ENCODE measurements at places on chromosomes 12 and 14.

GRCh38 chr14:99764222-99764706 is 28.9 kb upstream of the EML1 start:
- no peak for DNase-seq

GRCh38 chr14:22819151-22819988 is 4.1 kb upstream of the SLC7A7 start:
- DNase-seq: peak; percentile 72

- DNase-seq: no peak
These were observed 25.2 kb downstream of the ZC3H14 start for GRCh38 chr14:88588081-88588480.

GRCh38 chr12:3299929-3300832 is 190.8 kb upstream of the PRMT8 start:
- peak; percentile 87 for DNase-seq

DNA sequence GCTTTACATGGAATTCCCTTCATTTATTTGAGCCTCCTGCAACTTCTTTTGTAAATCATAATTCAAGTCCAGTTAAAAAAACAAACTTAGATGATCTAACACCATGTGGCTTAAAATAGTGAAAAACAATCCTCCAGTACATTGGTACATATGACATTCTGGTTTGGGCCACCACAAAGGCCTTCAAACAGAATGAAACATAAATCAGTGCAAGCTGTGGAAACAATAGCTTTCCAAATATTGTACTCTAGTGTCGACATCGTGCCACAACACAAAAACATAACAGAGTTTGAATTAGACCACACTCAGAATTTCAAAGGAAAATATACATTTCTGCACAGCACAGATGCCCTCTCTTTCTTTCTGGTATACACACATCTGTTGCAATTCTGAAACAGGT is 751.3 kb downstream of the SLC6A15 start:
- no peak for DNase-seq

DNA sequence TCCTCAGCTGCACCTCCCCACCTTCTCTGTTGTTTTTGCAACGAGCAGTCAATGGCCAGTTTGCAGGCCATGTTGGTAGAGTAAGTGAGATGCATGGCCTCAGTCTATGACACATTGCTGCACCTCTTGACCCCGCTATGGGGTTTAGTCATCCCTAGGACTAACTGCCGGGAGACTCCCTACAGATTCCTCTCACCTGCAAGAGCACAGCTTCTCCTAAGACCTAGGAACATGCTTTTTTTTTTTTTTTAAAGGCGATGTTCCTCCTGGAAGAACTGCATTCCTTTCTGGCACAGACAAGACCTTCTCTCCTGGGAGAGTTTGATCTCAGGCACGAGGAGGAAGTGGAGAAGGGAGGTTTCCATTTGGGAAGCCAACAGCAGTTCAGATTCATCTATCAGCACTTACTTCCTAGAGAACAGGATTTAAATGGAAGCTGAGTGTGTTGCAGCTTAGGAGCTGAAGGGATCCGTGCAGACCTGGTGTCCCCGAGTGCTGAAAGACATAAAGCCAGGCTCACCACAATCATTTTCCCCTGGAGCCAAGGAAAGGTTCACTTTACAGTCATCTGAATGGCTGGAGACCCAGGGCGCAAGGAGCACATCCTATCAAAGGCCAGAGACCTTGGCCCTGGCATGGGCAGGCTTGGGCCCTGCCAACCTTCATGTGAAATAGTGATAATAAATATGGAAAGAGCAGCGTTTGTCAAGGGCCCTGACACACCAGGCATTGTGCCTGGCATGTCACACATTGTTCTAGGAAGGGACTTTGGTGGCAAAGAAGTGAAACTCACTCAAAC is 104.1 kb downstream of the LGMN start:
- no peak for DNase-seq

DNA sequence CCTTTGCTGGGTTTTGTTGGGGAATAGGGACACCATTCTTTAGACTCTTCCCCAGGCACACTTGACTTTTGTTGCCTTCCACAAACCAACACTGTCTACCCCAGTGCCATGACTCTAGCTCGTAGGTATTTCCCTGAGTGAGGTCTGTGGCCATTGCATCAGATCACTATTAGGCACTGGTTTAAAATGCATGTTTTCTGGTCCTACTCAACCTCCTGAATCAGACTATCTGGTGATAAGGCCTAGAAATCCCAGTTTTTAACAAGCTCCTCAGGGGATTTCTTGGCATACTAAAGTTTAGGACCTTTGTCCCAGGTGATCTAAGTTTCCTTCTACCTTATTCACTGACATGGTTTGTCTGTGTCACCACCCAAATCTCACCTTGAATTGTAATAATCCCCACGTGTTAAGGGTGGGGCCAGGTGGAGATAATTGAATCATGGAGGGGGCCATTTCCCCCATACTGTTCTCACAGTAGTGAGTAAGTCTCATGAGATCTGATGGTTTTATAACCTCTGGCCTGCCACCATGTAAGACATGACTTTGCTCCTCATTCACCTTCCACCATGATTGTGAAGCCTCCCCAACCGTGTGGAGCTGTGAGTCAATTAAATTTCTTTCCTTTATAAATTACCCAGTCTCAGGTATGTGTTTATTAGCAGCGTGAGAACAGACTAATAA is 87.8 kb upstream of the PSMC1 start:
- DNase-seq: no peak

DNA sequence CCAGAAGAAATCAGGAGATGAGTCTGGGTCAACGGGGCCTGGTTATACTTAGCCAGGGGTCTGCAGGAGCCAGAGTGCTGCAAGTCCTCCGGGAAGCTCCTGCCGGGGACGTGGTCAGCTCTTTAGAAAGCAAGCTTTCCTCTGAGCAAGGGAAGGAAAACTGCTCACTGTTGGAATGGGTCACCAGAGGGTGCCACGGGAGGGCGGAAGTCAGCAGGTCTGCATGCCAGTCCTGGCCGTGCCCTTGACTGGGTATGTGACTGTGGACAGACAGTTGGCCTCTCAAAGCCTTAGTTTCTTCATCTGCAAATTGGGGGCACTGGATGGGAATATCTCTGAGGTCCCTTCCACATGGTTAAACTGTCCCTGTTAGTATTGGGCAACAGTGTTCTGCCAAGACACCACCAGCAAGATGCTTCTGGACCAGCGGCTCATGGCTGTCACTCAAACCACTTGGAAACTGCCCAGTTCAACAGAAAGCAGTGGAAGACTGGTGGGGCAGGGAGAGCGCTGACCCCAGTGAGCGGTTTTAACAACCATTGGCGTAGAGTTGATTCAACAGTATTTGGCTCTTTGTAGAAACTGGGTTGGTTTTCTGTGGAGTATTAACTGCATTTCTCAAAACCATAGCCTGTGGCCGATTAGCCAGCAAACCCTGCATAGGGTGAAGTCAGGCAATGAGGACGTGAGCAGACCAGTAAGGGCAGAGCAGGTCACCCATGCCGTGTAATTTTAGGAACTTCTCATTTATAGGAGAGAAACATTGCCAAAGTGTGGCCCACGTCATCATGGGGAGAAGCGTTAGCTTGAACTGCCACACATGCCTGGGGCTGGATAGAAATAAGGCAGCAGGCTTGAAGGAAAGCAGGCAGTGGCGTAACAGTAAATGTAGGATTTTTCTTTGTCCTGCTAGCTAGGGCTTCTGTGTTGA is 163.9 kb upstream of the PRMT8 start:
- no peak for DNase-seq

DNA sequence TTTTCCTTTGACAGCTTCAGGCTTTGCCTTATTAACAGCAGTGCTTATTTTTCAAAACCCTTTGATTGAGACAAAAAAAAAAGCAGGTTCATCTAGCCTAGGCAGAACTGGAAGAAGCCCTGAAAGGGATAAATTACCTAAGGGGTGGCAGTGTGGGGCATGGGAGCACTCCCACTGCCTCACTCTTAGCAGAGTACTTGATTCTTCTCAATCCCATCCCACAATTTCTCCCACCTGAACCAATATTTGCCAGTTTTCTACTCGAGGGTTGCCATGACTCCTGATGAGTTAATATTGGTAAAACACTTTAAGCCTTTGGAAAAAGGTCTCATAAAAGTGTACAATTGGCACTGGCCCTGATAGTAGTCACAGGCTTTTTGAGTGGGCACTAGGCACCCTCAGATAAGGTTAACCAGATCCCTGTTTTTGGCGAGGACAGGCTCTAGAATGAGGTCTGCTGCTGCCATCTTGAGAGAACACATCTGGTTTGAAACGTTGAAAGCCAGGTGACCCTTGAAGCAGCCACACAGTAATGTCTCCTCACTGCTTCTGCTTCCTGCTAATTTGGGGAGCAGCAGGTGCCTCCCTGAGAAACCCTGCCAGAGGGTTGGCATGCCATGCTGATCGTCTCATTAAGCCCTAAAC is 320.0 kb downstream of the RAD51B start:
- DNase-seq: no peak

GRCh38 chr14:106493962-106494823 is 967.8 kb downstream of the TMEM121 start:
- no peak for DNase-seq

- DNase-seq: no peak
These were observed 9.0 kb downstream of the MVK start for GRCh38 chr12:109582636-109583035.

DNA sequence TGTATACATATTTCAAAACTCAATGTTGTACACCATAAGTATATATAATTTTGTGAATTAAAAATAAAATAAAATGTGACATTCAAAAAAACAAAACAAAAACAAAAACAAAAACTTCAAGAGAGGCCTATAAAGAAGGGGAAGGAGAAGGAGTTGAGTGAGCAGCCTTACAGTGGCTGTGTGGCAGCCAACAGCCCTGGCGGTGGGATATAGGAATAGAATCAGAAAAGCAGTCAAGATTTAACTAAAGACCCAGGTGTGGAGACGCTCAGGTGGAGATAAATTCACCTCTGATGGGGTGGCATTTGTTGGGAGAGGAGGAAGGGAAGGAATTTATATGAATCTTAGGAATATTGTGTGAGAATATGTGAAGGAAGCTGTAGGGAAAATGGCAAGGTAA is 41.8 kb upstream of the E2F7 start:
- no peak for DNase-seq

DNA sequence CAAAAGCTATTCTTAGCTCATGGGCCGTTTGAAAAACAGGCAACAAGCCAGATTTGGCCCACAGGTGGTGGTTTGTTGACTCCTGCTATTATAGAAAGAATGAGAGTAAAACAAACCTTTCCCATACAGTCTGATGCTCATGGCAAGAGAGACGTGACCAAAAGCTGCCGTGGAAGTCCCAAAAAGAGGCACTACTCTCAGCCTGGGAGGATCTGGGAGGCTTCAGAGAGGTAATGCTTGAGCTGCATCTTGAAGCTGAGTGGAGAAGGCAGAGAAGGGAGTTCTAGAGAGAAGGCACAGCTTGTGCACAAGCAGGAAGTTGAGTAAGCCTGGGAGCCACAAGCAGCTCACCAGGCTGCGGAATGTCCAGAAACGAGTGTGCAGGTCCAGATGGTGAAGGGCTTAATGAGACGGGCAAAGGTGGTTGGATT is 9.6 kb downstream of the PLXNC1 start:
- peak; percentile 80 for DNase-seq

DNA sequence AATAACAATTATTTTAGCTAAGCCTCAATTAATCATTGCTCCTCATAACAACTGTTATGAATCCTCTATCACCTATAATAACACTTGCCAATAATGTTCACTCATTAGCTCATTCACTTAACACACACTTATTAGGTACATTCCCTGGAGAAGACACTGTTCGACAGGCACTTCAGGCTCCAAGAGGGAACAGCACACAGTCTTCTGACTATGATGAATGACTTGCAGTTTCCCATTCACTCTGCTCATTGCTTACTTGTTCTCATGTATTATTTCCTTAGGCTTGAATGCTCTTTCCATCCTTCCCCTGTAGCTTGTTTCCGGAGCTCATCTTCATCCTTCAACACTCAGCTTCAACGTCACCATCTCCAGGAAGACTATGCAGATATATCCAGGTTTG is 437.3 kb downstream of the TMEM132D start:
- no peak for DNase-seq

- DNase-seq: no peak
These were observed 33.9 kb downstream of the SERPINA3 start for GRCh38 chr14:94646066-94646465.

DNA sequence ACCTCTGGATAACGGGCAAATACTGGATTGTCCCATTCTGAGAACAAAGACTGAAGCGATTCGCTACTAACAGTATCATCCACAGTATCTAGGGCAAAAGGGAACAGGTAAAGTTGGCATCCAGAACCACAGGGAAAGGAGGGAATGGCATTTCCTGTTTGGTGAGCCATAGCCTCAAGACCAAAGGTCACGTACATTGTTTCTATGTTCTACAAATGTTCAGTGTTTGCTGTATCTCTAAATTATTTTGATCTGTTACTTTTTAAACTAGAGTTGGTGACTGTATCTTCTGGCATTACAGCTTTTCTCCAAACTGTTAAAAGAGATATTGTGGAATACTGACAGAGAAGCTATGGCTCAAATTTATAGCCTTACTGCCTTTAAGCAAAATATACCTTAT is 9.7 kb downstream of the MLH3 start:
- no peak for DNase-seq

DNA sequence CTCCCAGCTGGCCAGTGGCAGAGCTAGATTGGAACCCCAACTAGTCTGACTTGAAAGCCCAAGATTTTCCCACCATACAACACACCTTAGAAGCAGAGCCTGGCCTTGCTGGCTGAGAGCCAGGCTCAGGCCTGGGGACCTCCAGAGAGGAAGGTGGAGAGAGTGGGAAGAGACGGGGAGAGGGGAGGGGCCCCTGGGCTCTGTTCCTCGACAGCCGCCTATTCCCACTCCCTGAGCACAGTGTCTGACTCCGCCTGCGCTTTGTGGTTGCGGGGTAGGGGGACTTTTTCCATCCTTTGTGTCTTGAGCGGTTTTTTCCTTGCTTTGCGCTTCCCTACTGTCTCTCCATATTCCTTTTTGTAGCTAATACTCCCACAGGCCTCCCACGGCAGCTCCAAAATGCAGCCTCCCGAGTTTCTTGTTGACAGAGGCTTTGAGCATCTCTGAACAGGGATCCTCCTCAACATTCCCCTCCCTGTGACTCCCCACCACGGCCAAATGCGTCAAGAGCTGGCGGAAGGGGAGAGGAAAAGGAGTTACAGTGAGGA is 4.0 kb upstream of the KCNH3 start:
- no peak for DNase-seq

DNA sequence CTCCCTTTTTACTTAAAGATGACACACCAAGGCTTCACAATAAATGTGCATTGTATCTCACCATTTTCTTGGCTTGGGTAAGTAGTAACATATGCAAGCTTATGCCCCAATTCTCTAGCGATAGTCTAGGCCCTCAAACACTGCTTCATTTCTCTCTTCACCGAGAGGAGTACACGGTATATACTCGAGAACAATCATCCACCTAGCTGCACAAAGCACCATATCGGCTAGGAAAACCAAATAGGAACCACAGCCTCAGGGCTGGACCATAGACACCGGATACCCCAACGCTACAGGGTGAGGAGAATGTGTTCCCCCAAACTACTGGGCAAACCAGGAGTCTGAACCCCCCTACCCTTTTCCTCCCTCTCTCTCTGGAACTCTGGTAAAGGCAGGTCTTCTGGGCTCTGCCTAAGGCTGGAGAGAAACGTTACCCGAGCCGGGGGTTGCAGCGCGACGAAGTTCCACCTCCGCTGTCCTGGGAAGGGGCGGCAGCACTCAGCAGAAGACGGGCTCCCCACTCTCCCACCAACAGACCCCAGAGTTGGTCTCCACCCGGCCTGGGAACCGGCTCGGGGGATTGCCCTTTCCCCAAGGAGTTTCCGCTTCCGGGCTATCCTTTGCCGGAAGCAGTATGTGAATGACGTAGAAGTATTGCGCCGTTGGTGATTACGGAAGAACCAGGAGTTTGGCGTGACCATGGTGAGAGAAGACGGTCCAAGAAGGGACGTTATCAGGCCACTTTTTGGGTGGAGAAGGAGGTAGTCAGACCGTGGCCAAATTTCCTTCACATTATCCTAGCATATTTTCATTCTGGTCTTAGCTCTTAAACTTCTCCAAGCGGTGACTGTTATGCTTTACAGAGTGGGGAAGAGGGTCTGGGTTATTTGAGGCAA is at the start of the genes AREL1 and FCF1:
Gene AREL1, minus strand, starts transcription at position 582 of the 896 bp plus-strand sequence. CDS start 27,465 bp downstream, outside the sequence.
Gene FCF1, plus strand, starts transcription at position 646 of the 896 bp plus-strand sequence. Its CDS starts 54 bp downstream, at position 700.
- peak; percentile 87 for DNase-seq
